ENCODE measurements at places on chromosomes 6 and 20.

DNA sequence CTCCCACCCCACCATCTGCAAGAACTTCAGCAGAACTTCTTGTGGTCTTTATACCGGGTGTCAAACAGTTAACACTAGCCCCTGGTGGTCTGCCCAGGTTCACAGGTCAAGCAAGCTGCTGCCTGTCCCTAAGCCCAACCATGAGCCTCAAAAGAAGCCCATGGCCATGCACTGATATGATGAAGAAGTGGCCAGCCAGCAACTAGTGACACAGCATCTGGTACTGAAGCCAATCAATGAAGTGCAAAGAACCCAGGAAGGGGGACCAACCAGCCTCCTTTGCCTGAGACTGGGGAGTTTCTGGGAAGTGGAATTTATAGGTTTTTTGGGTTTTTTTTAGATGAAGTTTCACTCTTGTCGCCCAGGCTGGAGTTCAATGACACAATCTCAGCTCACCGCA, 127.8 kb downstream of the MAFB start:
- no peak for DNase-seq

GRCh38 chr6:127886603-127887002, 14.3 kb downstream of the THEMIS start:
- DNase-seq, result no peak

DNA sequence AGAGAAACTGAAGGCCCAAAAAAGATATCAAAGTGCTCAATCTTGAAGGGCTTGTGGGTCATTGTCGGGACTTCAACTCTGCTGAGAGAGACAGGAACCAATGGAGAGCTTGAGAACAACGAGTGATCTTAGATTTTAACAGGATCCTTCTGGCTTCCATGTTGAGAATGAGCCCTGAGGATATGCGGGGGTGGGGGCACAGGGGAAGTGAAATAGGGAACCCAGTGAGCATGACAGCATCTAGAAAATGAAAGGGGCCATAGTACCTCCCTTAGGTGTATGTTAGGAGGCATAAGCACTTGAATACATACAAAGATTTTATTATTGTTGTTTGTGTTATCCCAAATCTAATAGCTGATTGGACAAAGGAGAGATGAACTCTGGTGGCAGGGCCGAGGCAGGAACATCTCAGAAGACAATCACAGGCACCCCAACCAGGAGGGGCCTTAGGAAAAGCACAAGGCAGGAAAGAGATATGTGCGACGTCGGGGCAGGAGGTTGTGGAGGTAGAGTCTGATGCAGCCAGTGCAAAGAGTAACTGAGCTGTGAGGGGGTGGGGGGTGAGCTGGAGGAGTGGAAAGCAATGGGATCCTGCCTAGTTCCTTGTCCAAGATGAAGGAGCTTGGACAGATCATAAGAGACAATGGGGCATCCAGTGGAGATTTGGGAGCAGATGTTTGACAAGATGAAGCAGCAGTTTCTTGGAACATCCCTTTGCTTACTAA, 10.4 kb downstream of the TGM6 start:
- DNase-seq, result no peak

GRCh38 chr20:7902879-7903278, 37.4 kb downstream of the HAO1 start:
- no peak for DNase-seq

DNA sequence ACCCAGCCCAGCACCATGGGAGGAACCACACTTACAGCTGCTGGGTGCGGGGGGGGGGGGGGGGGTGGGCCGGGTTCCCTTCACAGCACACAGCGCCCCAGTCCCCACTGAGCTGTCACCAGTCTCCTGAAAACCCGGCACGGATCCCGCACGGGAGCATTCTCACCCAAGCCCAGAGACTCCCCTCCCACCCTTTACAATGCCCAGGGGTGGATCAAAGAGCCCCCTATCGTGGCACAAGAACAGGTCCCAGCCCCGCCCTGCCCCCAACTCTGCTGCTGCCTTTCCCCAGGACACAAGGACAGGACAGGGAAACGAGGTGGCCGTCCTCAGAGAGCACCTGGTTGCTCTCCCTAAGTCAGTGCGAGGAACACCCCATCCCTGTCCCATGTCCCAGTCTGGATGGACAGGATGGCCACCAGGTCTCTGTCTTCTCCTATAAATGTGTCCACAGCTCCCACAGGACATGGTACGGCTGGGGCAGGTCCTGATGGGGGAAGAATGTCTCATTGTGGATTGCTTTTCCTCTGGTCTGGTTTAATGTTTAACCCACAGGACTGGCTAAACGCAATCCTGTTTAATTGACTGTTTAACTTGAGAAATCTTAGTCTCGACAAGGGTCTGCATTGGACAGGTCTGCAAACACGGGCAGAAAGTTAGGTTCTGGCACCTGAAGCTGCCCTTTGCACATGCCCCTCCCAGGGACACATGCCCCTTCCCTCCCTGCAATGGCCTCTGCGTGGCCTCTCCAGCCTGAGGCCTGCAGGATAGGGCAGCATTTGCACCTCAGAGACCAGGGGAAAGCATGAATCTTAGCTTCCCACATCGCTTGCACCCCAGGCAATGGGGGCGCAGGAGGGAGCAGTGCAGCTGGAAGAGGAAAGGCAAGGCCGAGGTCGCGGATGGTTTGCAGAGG, 45.3 kb downstream of the DACT2 start:
- DNase-seq, result peak; percentile 77

DNA sequence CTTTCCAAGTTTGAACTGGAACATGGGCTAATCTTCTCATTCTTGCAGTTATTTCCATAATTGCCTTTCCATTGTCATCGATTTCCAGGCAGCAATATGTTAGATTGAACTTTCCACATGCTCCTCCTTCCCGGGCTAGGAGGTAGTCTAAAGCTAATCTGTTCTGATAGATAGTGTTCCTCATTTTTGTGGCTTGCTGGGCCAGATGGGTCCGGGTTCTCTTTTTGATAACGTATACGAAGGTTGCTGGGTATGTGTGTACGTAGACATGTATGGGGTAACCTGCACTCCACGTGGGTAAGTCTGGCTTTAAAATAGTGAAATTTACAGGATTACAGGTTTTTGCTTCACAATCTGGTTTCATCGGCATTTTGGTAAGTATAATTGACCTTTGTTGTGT, 14.0 kb upstream of the GMPR start:
- DNase-seq, result no peak

- peak; percentile 69 for DNase-seq
Measured at GRCh38 chr6:35294308-35294945, 3.2 kb upstream of the DEF6 start.

DNA sequence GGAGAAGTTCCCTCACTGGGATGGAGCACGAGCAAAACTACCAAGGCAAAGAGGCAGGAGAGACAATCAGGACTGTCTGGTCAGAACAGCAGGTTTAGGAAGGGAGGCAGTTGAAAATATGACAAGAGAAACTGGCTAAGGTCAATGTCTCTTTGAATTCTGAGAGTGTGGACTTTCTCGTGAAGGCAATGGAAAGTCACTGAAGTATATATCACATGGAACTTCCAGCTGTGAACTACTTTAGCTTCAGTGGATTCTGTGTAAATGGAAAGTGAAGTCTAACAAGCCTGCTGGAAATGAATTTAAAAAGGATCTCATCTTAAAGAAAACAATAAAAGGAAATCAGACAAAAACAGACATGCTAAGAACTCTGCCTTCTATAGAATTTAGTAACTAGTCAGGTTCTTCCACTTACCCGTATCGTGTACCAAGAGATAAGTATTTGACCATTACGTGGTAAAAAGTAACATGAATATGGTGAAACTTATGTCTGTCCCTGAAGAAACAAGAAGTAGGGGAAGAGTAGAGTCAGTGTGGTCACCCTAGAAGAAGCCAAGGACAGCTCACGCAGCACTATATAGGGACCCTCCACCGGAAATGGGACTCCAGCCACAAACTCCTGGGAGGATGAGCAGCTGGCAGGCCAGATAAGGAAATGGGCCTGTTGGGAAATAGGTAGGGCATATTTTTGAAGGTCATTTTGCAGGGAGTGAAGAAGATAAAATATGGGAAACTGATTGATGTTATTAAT, 123.4 kb downstream of the MAP7 start:
- DNase-seq, result no peak

DNA sequence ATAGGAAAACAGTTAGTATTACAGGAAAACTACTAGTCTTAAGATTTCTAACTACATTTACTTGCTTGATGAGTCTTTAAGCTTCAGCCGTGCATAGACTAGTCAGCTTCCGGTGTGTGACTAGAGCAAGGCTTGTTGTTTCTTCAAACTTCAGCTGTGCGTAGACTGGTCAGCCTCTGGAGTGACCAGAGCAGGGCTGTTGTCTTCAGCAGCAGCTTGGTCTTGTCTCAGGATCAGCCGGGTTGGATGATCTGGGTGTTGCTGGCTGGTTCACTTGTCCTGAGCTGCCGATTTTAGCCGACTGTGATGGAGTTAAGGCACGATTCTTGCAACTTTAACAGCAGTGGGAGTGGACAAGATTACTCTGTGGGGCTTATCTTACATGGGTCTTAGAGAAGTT, 44.7 kb downstream of the HLA-C start:
- no peak for DNase-seq

- peak; percentile 88 for DNase-seq
Measured at GRCh38 chr6:159044899-159045727, at the start of gene TAGAP. Gene TAGAP (minus strand): TSS chr6:159044991. CDS start chr6:159044146, 845 bp downstream.

DNA sequence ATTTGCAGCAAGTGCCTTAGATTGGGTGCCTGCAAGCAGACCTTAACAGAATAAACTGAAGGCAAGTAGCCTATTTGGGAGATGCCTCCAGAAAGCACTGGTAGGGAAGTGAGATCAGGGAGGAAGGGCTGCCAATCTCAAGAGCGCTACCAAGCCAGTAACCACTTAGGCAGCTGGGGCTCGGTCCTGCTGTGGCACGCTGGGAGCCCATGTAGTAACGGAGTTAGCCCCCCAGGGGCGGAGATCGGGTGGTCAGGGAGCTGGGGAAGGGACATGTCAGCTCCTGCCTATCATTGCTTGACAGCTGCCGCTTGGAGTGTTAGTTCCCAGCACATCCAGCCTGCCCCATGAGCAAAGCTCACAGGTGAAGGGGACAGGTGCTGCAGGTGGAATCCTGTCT, 127.0 kb downstream of the CEBPB start:
- DNase-seq, result peak; percentile 77

- peak; percentile 82 for DNase-seq
Measured at GRCh38 chr20:25247518-25247955, 348 bp upstream of the PYGB start.

DNA sequence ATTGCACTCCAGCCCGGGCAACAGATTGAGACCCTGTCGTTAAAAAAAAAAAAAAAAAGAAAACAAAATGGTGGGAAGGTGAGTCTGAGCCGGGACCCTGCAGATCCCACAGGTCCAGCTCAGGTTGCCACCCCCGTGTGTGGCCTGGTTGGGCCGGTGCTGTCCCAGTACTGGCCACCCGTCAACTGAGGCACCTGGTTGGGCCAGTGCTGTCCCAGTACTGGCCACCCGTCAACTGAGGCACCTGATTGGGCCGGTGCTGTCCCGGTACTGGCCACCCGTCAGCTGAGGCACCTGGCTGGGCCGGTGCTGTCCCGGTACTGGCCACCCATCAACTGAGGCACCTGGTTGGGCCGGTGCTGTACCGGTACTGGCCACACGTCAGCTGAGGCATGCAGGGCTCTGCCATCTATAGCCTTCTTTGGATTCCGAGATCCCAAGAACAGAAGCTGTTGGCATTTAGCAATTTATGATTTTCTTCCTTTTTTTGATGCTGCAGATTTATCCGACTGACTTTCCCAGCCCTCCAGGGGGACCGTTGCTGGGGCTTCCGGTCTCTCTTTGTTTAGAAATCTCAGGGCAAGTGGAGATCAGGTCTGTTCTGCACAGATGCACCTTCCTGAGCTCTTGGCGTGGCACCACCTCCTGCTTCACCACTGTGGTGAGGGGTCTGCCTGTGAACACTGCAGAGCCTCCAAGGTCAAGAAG, 113.8 kb downstream of the SYCP2 start:
- peak; percentile 25 for DNase-seq

- no peak for DNase-seq
Measured at GRCh38 chr20:20894753-20895152, 182.3 kb upstream of the RALGAPA2 start.

DNA sequence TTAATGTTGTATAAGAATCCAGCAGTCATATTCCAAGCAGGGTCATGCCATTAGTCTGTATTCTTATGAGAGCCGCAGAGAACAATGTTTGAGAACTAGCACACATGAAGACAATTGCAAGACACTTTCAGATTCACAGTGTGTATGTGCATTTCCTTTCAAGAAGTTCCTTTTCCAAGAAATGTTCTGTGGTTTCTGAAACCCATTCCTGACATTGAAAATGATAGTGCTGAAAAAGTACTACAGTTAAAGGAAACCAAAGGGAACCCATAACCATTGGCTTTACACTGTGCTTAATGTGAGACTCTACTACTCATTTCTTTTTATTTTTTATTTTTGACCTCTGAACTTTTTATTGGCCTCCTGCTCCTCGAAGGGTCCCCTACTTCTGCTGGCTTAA, 4.2 kb upstream of the CALHM6 start:
- no peak for DNase-seq

DNA sequence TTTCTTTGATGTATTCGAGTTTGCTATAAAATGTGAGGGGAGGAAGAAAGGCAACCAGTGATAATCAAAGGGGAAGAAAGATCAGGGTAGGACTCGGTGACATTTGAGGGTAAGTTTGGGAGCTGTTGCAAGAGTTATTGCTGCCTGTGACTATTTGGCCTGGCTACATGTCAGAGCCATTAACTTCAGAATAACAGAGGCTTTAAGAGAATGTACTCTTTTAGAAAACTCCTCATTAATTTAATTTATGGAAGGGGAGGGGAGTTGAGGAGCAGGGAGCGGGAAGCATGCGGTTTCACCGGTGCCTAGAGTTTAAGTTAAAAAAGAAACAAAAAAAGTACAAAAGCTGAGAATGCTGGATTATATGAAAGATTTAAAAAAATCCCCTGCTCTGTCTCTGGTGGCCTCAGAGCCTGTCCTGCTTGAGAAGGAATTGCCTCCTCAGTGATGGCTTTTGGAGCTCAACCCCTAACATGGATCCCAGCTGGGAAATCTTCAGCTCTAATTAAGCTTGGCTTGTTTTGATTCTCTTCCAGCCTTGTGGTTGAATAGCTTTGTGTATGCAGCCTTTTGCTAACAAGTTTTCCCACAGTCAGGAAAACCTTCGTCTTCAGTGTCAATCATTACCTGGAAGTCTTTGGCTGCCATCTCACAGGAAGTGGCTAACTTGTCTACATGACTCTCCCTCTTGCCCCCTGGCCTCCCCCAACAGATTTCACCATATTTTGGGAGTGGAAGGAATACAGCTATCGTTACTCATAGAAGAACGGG, 238.2 kb downstream of the SOX4 start:
- no peak for DNase-seq

- DNase-seq, result no peak
Measured at GRCh38 chr6:21171801-21172200, 421.8 kb upstream of the SOX4 start.

DNA sequence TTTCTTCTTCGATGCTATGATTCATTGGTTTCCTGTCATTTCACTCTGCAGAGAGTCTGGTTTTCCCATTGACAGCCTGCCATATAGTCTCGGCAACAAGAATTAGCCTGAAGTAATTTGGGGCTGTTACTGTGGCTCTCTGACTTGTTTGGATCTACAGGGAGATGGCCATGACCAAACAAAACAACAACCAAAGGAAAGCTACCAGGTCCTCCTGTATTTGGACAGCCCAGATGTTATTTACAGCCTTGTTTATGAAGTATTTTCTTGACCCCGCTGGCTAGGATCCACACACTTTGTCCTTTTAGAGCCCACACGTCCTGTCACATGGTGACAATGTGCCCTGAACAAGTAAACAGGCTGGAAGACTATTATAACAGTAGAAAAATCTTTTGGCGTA, 111.4 kb upstream of the PREP start:
- no peak for DNase-seq
